Germinal center (tissue), 1 donor: ENCODE measurements at places on chromosomes 1 and 21.

- DNase-seq = peak; percentile 92
Measured at GRCh38 chr1:44819608-44820327, 11.4 kb downstream of the BTBD19 start.

DNA sequence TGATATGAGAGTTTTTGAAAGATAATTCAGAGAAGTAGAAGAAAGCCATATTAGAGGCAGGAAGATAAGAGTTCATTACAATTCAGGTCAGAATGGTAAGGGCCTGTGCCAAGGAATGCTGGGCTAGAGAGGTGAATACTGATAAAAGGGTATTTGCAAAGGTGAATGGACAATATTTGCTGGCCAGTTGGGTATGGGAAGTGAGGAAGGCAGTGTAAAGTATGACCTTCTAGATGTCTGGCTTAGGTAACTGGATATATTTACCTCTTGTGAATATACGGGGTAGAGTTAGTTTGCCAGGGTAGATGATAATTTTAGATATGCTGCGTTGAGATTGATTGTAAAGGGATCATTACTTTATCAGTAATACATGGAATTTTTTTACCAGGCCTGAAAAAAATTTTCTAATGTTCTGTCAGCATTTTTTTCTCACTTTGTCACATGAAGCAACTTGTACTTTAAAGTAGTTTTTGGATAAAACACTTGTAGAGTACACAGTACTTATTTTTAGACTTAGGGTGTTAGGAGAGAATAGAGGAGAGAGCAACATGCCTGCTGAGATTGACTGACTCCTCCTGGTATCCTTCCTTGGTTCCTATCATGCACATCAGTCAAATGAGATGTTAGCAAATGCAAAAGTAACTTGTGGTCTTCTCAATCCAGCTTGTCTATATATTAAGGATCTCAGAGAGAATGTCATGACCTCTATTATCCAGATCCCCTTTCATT is 14.1 kb downstream of the RTCA start:
- DNase-seq = no peak

DNA sequence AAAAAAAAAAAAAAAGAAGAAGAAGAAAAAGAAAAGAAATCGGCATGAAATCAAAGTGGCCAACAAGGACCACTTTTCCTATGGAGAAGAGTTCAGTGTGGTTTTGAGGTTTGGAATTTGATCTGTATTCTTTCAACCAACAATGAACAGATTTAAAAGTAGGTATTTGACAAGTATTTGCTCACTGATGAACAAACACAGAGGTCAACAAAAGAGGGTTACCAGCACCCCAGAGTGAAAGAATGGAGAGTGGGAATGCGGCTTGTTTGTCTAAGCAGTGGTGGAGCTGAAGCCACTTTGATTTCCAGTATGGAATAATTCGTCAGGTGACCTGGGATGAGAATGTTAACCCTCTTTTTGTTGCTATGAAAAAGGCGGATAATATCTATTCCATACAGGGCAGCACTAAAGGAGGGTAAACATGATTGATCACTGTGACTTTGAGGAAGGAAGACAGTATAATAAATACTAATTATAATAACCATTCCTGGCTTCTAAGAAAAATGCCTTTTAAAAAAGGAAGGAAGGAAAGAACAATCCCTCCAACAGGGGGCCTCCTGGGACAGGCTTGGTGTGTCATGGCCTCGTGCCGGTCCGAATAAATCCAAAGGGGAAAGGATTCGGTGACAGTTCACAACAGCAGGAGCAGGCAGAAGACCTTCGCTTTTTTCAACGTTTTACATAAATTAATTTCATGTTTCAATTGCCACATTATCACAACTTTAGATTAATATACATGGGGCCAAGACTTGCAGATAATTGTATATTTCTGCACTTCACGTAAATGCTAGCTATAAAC is 37.2 kb upstream of the SIM2 start:
- DNase-seq = no peak

GRCh38 chr1:100152271-100152670 is 19.3 kb downstream of the TRMT13 start:
- DNase-seq = peak; percentile 20

GRCh38 chr1:47188791-47189785 is 748 bp downstream of the PDZK1IP1 start:
- DNase-seq = no peak

- DNase-seq = no peak
Measured at GRCh38 chr1:7634546-7635240, 136.4 kb upstream of the VAMP3 start.

DNA sequence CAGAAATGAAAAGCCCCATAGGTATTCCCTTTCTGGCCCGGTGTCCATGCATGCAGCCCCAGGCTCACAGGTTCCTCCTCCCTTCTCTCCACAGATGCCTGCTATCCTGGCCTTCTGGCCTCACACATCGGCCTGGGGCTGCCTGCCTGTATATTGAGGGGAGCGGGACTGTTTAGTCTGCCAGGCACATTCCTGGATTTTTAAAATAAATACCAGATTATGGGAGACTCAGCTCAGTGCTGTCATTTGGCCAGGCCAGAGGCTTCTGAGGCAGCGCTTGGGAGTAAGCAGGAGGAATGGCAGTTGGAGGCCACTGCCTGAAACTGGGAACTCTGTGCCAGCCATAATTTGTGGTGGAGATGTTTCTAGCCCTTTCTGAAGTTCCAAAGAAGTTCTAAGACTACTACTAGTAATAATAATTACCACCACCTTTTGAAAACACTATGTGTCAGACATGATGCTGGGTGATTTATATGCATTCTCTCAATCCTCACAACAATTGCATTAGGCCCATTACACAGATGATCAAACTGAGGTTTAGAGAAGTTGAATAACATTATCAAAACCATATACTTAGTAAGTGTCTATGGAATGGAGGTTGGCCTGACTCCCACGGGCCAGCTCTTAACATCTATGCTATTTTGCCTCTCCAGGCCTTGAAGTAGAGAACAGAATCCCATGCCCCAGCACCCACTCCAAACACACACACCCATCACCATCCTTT is 107.6 kb downstream of the PLXNA2 start:
- DNase-seq = no peak

DNA sequence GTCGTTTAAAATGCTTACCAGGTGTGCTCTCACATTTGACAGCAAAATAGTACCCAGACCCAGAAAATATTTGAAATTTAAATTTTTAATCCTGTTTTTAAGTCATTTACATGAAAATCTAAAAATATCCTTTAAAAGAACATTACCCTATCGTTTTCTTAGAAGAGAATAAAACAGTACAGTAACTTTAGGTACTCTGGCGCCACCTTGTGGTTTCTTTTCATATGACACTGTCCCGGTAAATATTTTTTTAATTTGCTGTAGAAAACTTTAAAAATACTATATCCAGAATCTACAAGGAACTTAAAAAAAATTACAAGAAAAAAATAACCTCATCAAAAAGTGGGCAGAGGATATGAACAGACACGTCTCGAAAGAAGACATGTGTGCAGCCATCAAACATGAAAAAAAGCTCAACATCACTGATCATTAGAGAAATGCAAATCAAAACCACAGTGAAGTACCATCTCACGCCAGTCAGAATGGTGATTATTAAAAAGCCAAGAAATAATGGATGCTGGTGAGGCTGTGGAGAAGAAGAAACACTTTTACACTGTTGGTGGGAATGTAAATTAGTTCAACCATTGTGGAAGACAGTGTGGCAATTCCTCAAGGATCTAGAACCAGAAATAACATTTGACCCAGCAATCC is 129.2 kb downstream of the RGS21 start:
- DNase-seq = no peak

- no peak for DNase-seq
Measured at GRCh38 chr1:103333141-103333540, 192.4 kb upstream of the RNPC3 start.

- DNase-seq = no peak
Measured at GRCh38 chr1:9472386-9473031, 66.8 kb upstream of the SLC25A33 start.

- peak; percentile 54 for DNase-seq
Measured at GRCh38 chr1:101051688-101052638, 26.4 kb upstream of the DPH5 start.

DNA sequence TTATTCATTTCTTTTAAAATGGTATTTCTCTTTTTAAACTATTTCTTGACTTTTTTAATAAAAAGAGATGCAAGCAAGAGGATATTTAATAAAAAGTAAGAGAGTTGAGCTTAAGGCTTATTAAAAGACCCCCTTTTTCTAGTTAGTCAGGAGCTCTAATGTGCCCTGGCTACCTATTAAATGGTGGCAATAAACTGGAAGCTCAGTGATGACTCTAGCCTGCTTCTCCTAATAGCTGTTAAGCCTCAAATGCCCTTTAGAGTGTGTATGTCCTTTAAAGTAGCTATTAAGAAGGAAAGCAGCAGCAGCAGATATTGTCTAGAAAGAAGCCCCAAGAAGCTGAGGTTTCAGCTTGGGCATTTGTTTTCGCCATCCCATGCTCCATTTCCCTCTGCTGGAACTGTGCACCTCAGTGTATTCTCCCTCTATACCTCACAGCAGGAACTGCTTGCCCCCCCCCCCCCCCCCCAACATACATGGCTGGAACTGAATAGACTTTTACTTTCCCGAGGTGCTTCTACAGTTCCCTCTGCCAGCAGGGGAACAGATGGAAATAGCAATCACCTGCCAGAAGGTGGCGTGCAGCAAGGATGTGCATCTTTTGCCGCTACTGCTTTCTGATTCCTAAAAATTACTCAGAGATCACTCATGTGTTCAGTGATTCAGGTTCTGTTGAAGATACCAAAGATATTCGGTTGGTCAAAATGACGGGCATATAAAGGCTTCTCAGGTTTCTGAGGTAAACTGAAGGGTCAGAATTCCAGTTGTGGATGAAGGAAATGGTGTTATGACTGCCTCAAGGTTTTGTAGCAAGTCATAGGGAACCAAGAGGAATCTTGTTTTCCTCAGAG is 2.5 kb downstream of the RGS4 start:
- peak; percentile 22 for DNase-seq

GRCh38 chr1:20846461-20847374 is 59.6 kb upstream of the HP1BP3 start:
- no peak for DNase-seq

DNA sequence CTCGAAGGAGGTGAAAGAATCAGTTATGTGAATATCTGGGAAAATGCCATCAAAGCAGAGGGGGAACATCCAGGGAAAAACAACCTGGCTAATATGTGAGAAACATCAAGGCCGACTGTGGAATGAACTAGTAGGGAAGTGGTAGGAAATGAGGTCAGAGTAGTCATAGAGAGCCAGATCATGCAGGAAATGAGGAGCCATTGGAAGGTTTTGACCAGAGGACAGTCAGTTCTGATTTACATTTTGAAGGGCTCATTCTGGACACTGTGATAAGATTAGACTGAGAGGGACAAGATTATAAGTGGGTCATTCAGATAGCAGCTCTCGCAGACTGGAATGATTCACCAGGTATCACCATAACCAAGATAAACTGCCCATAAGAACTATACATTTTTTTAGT is 63.7 kb downstream of the SYT14 start:
- DNase-seq = no peak

DNA sequence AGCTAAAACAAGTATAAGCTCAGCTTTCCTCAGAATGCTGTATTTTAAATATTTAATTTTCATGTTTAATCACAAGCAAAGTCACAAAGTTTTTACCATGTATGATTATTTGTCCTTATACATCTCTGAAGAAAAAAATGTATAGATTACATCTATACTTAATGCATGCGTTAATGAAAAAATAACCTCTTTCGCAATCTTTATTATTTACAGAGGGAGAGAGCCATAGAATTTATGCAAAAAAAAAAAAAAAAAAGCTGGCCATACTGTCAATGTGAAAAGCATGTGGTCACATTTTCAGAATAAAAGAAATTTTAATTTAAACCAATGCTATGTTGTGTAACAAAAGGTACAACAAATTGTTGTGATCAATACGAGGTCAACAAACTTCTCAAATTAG is 148.2 kb downstream of the AKT3 start:
- DNase-seq = no peak

DNA sequence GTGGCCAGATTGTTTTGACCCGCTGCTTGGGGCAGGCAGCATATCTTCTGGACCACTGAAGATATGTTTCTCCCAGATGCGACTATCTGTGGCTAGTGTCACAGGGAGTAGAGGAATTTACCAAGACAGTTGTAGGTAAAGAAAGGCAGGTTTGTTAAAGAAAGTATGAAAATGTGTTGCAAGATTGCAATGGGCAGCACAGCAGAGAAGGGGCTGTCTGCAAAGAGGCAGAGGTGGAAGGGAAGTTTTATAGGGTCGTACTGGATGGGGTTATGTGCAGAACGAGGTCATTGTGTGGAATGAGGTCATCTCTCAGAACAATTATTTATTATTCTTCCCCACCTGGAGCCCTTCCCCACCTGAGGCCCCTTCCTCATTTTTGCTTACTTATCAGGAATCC is 15.0 kb upstream of the VAMP4 start:
- DNase-seq = no peak

DNA sequence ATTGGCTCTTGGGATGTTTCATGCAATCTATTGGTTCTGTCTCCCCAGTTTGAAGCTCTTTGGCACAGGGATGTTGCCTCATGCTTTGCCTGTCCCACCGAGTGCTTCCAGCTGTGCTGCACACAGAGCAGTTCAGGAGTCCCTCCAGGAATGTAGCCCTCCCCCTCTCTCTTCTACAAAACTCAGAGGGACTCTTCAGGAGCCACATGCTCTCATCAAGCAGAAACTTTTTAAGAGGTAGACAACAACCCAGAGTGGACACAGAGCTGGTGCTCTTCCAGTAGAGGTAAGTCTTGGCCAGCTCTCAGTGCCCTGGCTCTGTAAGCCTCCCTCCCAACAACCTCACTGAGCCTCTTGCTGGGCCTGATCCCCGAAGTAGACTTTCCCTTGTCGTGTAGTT is 11.6 kb upstream of the ZNF697 start:
- DNase-seq = no peak

GRCh38 chr21:26845759-26846035 is 488 bp upstream of the ADAMTS1 start:
- DNase-seq = no peak

DNA sequence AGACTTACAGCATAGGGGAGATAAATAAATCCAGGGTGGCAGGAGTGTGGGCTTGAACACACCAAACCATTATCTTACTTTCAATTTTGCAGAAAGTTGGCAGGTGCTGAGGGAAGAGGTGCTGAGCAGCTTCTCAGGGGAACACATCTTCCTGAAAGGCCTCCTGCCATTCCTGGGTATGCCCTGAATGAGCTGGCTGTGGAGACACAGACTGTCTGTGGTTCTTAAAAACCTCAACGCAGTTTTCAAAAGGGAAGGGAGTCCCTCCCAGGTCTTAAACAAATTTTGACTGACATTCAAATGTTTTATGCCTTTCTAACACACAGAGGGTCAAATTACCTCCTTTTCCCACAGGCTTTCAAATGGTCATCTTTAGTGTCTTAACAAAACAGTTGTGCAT is 166.9 kb downstream of the TNFSF18 start:
- DNase-seq = no peak
